ENCODE measurements at places on chromosomes 2 and 18.
A peak's percentile ranks its signal among the peaks of the same experiment; 100 is the strongest.

- DNase-seq = no peak
Observed at GRCh38 chr2:234913208-234913626, 38.6 kb upstream of the SH3BP4 start.

DNA sequence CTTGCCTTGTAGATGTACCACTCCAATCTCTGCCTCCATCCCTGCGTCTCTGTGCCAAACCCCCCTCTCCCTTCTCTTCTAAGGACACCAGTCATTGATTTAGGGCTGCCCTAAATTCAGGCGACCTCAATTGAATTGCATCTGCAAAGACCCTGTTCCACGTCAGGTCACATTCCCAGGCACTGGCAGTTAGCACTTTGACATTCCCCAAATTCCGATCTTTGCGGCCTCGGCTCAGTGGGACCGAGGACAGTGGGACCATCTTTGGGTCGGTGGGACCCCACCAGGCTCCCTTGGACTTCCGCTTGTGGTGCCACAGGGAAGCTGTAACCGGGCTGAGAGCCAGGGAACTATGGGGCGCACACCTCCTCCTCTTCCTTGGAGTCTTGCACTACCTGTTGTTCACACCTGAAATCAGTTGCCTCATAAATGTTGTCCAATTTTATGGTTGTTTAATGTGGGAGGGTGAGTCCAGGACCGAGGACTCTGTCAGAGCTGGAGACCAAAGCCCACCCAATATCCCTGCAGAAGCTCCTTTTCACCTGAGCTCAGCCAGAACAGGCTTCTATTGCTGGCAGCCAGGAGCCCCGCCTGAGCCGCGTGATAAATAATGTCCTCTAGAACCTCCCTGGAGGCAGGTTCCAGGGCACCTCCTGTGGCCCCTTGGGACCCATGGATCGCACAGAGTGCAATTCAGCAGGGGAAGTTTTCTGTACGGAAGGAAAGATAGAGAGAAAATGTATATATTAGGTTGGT, 271.6 kb downstream of the EIPR1 start:
- DNase-seq = no peak

DNA sequence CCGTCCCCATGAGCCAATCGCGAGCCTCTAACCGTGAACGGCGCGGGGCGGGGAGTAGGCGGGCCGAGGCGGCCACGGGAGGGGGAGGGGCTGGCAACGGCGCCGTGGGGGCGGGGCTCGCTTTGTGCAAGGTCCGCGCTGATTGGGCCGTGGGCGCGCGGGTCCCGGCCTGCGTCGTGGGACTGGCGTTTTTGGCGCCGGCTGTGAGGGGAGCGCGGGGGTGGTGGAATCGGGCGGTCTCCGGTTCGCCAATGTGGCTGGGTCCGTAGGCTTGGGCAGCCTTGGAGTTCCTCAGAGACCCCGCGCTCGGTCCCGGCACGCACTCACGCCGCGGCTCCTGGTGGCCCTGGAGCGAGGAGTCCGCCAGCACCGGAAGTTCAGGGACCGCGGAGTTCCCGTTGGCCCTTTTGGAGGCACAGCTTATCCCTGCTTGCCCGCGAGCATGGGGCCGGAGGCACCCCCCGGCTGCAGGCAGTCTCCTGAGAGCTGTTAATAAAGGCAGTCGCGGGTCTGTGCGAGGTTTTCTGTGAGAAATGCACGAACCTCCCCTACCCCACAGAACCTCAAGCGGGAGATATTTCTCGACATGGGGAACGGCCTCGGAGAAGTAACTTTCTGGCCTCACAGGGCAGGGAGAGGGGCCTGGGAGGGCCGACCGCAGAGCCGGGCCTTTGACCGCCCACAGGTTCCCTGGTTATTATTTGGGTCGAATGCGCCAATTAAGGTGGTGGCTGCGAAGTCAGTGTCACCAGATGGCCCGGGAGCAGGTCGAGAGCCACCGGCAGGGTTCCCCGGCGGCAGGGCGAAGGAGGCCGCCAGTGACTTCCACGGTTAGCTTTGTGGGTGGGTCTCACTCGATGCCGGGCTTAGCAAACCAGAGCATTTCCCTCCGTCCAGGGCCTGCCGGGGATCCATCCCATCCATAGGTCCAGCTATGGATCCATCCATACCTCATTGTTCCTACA, 574 bp upstream of the NCL start:
- peak; percentile 99 for DNase-seq

DNA sequence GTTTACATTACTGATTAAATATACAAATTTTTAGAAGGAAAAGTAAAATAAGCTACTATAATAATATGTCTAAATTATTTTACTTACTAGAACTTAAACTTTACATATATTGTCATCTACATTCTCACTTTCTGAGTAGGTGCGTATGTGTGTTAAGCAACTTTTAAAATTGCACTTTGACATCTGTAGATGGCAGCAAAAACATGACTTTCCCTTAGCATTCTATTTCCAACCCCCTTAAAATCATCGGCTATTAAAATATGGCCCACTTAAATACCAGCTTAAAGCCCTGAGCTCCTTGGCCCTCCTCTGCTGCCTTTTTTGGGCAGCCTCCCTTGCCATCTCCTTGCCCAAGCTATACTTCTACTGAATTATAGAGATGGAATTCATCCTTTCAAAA, 78.0 kb downstream of the UPP2 start:
- DNase-seq = no peak

DNA sequence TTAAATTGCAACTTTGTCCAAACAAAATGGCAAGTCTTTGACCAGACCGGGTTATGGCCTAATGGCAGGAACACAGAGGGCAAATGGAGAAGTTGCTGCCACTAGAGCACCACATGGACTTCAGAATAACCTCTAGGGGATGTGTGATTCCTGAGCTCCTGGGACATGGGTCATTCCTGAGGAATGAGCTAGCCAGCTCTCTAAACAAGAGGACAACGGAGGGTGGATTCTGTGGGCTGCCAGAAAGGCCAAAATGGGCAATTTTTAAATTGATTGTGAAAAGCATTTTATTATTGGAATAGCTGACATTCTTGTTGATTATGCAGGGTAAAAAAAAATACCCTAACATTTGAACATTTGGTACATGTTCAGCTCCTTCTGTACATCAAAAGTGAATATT, 109.8 kb upstream of the FZD5 start:
- DNase-seq = no peak

- no peak for DNase-seq
Observed at GRCh38 chr2:215358891-215359575, 47.2 kb downstream of the ATIC start.

DNA sequence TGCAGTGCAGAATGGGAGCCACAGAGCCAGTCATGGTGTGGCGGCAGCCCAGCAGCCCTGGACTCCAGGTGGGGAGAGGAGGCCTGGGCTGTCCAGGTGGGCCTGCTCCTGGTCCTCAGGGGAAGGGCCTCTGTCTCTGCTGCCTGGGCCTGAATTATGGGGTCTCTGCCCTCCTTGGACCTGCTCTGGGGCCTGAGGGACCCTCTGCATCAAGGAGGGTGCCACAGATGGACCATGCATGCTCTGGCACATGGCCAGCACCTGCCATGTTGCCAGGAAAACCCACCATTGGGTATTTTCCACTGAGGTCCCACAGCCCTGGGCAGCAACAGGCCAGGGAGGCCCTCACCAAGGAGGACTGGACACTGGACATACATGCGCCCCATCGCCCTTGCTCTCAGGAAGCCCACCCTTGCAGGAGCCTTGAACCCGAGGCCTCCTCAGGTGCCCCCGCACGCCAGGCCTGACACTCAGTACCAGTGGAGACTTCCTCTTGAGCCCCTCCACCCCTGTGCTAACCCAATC, 107.1 kb downstream of the NDUFA10 start:
- no peak for DNase-seq

- no peak for DNase-seq
Observed at GRCh38 chr2:160390544-160391455, 102.8 kb downstream of the RBMS1 start.

DNA sequence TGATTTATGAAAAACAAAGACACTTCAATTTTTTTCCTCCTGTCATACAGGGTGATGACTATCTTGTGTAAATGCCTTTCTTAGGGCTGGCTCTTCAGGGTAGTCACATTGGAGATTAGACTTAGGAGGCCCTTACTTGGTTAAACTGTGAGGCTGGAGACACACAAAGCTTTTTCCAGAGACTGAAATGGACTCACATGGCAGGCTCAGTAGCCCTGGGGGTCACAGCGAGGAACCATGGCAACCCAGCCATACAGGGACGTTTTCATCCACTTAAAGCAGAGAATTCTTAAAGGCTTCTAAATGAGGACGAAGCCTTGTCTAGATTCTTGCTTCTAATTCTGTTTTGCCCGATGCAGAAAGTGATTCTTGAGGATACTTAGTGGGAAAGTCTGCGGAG, 57.3 kb upstream of the ZDBF2 start:
- DNase-seq = no peak

DNA sequence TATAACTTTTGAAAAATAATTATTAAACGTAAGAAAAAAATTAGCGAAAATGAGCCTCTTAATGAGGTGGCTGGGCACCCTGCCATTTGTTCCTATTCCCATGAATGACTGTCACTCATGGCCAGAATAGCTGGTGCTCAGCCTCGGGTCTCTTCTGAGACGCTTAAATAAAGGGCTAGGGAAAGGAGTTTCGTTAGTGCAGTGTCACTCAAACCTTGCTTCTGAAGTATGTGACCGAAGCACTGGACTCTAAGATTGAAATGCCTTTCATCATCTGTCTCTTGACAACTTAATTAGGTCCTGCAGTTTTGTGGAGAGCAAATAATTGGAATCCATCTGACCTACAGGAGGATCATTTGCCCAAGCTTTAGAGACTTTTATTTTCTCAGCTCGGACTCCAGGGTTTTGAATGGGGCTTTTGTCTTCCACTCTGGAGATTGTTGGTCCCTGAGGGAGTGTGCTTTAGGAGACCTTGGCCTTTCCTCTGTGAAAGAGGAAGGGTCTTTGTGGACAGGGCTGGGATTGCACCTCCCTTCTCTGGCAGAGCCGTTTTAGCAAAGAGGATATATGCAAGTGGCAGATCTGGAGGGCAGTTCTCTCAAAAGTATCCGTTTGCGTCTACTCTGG, 42.3 kb upstream of the FHOD3 start:
- no peak for DNase-seq

- DNase-seq = peak; percentile 9
Observed at GRCh38 chr18:32714571-32715148, 58.2 kb downstream of the KLHL14 start.

GRCh38 chr18:43648002-43648401, 370.7 kb upstream of the SYT4 start:
- no peak for DNase-seq

DNA sequence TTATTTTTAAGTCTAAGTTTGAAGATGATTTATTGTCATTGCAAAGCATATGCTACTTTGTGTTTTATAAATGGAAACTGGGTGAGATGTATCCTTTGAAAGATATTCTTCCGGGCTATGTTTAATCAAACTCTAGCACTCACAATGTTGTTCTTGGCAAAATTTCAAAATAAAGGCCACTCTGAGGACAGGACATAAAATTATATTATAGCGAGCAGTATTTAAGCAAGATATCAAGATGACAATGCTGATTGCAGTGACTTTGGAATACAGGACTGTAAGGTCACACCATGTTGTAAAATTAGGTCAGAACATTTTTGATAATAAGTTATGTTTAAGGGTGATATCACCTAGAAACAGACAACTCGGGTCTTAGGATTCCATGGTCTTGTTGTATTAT, 14.2 kb downstream of the RPRM start:
- no peak for DNase-seq

DNA sequence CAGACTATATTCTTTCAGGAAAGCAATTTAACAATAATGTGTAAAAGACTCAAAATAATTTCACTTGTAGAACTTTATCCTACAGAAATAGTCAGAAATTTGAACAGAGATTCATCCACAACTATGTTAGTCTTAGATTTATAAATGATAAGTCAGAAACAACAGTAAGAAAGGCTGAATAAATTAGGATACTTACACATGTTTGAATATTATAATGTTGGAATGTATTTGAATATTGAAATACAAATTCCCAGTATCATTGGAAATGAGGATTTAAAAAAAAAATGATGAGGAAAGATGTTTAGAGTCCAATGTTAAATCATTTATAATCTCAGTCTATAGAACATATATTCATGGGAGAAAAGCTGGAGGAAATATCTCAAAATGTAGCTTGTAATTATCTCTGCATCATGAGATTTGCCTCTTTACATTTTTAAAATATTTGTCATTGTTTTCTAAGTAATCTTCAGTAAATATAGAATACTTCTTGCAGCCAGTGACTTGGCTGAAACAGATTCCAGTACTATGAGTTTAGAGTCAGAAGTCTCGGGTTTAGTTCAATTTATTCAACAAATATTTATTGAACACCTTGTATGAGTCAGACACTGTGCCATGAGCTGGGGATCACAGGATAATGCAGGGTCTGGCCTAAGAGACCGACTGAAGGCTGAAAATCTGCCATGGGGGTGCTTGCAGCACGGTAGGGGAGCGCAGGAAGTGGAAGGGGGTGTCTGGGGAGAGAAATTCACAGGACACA, 32.3 kb downstream of the CXCR4 start:
- no peak for DNase-seq

- DNase-seq = no peak
Observed at GRCh38 chr2:119549241-119549640, 5.0 kb downstream of the CFAP221 start.

DNA sequence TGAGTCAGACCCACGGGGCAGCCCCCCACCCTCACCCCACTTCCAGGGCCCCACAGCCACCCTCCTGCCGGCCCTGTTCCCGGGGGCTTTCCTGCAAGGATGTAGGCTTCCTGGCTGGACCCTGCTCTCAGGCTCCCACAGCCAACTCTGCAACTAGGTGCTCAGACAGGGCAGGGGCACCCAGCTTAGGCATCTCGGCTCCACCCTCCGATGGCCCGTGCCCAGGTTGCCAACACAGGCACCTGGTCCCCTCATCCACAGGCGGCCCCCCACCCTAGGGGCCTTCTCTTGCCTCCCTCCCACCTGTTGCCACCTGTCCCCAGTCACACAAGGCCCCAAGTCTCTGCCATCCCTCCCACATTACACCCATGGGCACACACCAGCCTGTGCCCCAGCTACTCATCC, 34.6 kb downstream of the HS6ST1 start:
- DNase-seq = no peak

GRCh38 chr2:104944495-104944894, 90.6 kb downstream of the POU3F3 start:
- no peak for DNase-seq

DNA sequence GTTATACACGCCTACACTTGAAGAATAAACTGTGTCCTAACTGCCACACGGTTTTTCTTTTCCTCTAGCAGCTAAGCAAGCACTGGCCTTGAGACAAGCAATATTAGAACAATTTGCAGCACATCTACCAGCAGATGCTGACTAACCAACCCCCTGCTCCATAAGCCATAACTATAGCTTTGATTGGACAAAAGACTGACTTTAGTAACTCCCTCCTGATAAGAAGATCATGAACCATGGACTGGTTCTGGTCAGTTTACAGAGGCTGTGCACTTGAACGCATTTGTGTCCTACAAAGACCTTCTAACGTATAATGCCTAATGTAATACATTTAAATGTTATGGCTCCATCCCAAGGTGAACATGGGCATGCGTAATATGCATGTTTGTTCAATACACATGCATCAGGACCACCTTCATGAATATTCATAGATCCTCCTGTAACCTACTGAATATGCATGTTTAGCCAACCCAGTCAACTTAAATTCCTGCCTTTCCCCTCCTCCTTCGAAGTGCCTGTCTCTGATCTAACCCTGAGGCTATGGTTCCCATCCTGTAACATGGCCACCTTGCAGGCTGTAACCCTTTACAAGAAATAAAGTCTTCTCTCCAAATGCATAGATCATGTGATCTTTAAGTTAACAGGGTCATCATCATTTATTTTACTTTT, 26.5 kb downstream of the SLC4A5 start:
- DNase-seq = no peak

GRCh38 chr2:35495182-35495581, 860.4 kb upstream of the CRIM1 start:
- DNase-seq = no peak

All from stimulated activated CD4-positive, alpha-beta T cell treated with anti-CD3 and anti-CD28 coated beads, Interleukin-2, amount 100 ng/mL, for 48 hours (primary cell).